ENCODE measurements at places on chromosomes 5 and 9.

GRCh38 chr9:22643541-22643940 is 196.9 kb downstream of the DMRTA1 start:
- no peak overlapping the region for H3K4me3 ChIP-seq
- no peaks in the 10 kb centered on the region for H3K27me3 ChIP-seq
- H3K36me3 ChIP-seq, result no peaks in the 10 kb centered on the region
- no peak overlapping the region for H3K27ac ChIP-seq
- no peak for DNase-seq

DNA sequence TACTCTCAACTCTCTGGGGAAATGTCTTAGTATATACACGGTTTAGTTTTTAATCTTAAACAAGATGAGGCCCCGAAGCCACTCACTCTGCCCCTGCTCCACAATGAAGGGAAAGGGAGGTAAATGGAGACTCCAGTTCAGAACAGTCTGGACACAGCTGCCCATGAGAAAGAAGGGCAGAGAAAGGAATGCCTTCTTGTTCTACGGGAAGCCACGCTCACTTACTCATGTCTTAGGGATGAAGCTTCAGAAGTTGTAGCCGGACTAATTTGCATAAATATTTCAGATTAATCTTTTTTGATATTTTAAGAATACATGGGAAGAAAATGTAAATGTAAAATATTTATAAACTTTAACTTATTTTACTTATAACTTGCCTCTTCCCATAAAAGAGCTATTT is 94.0 kb downstream of the COL23A1 start:
- no peak for DNase-seq
- H3K4me3 ChIP-seq, result no peak overlapping the region
- H3K27ac ChIP-seq, result no peak overlapping the region
- no peaks in the 10 kb centered on the region for H3K27me3 ChIP-seq
- no peaks in the 10 kb centered on the region for H3K36me3 ChIP-seq

GRCh38 chr5:143898381-143898780 is 86.4 kb downstream of the HMHB1 start:
- no peak overlapping the region for H3K27ac ChIP-seq
- no peaks in the 10 kb centered on the region for H3K36me3 ChIP-seq
- no peaks in the 10 kb centered on the region for H3K4me1 ChIP-seq
- no peaks in the 10 kb centered on the region for H3K27me3 ChIP-seq

GRCh38 chr5:40428126-40428525 is 251.6 kb upstream of the PTGER4 start:
- no peak for DNase-seq
- H3K4me3 ChIP-seq, result no peak overlapping the region
- no peak overlapping the region for H3K27ac ChIP-seq
- H3K36me3 ChIP-seq, result no peaks in the 10 kb centered on the region
- H3K27me3 ChIP-seq, result no peaks in the 10 kb centered on the region

DNA sequence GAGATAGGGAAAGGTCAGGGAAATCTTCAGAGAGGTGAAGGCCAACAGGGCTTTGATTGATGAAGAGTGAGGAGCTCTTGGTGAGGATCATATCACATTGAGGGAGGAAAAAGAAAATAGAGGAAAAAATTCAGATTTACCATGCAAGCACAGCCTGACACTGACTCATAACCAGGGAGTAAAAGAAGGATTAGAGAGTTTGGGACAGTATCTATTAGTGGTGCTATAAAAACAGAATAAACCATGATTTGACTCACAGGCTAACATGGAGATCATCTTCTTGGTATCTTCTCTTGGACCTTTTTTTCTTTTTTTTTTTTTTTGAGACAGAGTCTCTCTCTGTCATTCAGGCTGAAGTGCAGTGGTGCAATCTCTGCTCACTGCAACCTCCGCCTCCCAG is 44.4 kb downstream of the MUSK start:
- H3K4me1 ChIP-seq, result no peaks in the 10 kb centered on the region
- no peaks in the 10 kb centered on the region for H3K36me3 ChIP-seq
- H3K27ac ChIP-seq, result no peak overlapping the region
- no peaks in the 10 kb centered on the region for H3K27me3 ChIP-seq
- no peak for DNase-seq
- no peak overlapping the region for H3K4me3 ChIP-seq

- H3K27me3 ChIP-seq, result no peaks in the 10 kb centered on the region
- H3K27ac ChIP-seq, result no peak overlapping the region
- no peaks in the 10 kb centered on the region for H3K36me3 ChIP-seq
- no peak for DNase-seq
- no peaks in the 10 kb centered on the region for H3K4me1 ChIP-seq
These were observed 16.9 kb downstream of the ADAMTSL1 start for GRCh38 chr9:18490641-18491370.

- H3K4me3 ChIP-seq, result no peak overlapping the region
- H3K36me3 ChIP-seq, result no peaks in the 10 kb centered on the region
- no peaks in the 10 kb centered on the region for H3K4me1 ChIP-seq
- DNase-seq, result peak; percentile 95
These were observed 13.0 kb upstream of the LCN15 start for GRCh38 chr9:136777359-136777758.

GRCh38 chr9:114099669-114100270 is 678 bp upstream of the KIF12 start:
- no peak for DNase-seq
- H3K27me3 ChIP-seq, result no peaks in the 10 kb centered on the region
- H3K36me3 ChIP-seq, result peaks cover 1% of the 10 kb centered on the region

DNA sequence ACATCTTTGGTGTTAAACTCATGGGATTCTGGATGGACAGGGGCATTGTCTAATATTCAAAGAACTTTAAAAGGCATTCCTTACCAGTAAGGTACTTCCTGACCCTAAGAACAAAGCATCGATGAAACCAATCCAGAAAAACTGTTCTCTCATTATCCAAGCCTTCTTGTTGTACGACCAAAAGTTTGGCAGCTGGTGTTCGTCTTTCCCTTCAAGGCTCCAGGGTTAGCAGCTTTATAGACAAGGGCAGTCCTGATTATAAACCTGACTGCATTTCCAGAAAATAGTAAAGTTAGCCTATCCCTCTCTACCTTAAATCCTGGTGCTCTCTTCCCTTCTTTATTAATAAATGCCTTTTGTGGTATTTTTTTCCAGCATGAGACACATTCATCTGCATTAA is 149.4 kb upstream of the MRPS30 start:
- no peaks in the 10 kb centered on the region for H3K4me1 ChIP-seq
- H3K36me3 ChIP-seq, result no peaks in the 10 kb centered on the region
- H3K27me3 ChIP-seq, result no peaks in the 10 kb centered on the region
- no peak overlapping the region for H3K27ac ChIP-seq

DNA sequence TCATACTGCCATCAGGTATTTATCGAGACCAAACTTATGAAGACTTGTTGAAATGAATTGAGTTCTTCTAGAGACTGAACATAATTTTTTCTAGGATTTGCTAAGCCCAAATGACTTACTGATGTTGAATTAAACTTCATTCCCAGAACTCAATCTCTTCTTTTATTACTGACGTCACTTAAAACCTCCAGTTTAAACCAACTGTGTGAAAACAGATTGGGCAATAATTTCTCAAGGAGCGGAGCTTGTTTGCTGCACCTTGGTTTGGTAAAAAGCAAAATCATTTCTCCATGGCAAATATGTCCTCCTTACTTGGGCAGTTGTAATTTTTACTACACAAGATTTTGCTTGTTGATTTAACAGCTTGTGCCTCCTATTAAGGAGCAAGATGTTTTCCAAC is 37.4 kb downstream of the CFAP90 start:
- H3K4me3 ChIP-seq, result no peak overlapping the region
- no peaks in the 10 kb centered on the region for H3K4me1 ChIP-seq
- no peaks in the 10 kb centered on the region for H3K36me3 ChIP-seq

- H3K27ac ChIP-seq, result no peak overlapping the region
- no peaks in the 10 kb centered on the region for H3K4me1 ChIP-seq
- no peaks in the 10 kb centered on the region for H3K36me3 ChIP-seq
- H3K27me3 ChIP-seq, result no peaks in the 10 kb centered on the region
- no peak overlapping the region for H3K4me3 ChIP-seq
These were observed 45.9 kb upstream of the TLX3 start for GRCh38 chr5:171263181-171263580.

DNA sequence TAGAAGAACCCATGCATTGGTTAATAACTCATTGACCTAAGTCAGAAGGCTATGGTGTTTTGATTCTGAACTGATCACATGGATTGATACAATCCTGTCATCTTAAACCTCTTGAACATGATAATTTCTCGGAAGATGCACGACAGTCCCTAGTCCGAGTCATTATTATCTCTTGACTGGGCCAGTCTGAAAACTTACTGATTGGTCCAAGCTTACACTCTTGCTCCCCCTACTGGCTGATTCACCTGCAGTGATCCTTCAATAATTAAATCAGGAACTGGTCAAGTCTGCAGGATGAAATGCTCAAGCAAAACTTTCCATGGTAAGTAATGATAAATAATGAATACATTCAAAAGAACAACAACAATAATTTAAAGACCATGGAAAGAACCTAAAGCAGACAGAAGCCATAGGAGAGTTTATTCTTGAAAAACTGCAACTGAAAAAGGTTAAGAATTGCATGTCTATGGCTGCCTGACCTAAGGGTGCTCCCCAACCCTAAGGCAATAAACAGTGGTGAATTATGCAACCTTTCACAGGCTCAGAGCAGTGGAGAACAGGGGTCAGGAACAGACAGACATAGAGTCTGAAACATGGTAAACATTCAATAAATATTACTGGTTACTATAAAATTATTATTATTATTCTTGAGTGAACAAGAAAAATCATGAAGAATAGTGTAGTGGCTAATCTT is 79.3 kb downstream of the BRINP1 start:
- no peaks in the 10 kb centered on the region for H3K36me3 ChIP-seq
- H3K27ac ChIP-seq, result no peak overlapping the region
- no peak overlapping the region for H3K4me3 ChIP-seq
- H3K27me3 ChIP-seq, result no peaks in the 10 kb centered on the region
- no peaks in the 10 kb centered on the region for H3K4me1 ChIP-seq

- peaks cover 31% of the 10 kb centered on the region for H3K4me1 ChIP-seq
- H3K4me3 ChIP-seq, result no peak overlapping the region
- DNase-seq, result peak; percentile 76
- no peaks in the 10 kb centered on the region for H3K36me3 ChIP-seq
- no peaks in the 10 kb centered on the region for H3K27me3 ChIP-seq
These were observed 49.5 kb upstream of the DENND4C start for GRCh38 chr9:19180991-19181390.

DNA sequence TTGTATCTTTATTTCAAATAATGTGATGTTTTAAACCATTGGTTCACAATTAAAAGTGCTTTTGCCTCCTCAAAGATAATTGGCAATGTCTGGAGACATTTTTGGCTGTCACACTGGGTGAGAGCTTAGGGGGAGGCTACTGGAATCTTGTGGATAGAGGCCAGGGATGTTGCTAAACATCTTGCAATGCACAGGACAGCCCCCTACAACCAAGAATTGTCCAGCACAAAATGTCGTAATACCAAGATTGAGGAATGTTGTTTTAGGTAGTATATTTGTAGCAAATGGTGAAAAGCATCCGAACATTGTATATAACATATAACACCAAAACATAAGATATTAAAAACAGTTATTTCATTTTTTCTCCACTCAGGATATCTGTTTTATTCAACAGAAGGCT is 99.8 kb downstream of the SLC44A1 start:
- DNase-seq, result no peak

DNA sequence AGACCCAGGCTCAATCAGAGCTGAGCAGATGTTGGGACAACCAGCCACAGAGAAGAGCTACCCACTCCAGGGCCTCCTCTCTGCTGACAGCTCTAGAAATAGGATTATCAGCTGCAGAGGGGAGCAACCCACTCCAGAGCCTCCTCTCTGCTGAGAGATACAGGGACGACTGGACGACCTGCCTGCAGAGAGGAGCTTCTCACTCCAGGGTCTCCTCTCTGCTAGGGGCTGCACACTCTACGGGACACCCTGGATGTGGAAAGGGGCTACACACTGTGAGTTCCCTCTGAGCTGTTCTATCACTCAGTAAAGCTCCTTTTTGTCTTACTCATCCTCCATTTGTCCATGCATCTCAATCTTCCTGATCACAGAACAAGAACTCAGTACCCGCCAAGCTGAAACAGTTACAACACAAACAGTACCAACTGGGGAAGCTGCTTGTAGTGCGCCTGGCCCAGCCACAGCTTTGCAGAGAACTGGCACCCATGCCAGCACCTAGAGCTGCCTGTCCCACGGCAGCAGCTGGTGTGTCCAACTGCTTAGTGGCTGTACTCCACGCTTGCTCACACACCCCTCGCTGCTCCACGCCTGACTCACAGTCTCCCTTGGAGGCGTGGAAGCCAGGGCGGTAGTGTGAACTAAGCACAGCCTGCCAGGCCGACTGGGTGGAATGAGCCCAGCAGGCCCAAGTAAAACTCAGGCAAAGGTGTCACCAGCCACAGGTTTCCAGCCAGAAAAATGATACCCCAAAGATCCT is 56.8 kb downstream of the PRELID2 start:
- no peak overlapping the region for H3K4me3 ChIP-seq
- no peak overlapping the region for H3K27ac ChIP-seq
- no peaks in the 10 kb centered on the region for H3K27me3 ChIP-seq
- H3K36me3 ChIP-seq, result no peaks in the 10 kb centered on the region
- no peaks in the 10 kb centered on the region for H3K4me1 ChIP-seq

DNA sequence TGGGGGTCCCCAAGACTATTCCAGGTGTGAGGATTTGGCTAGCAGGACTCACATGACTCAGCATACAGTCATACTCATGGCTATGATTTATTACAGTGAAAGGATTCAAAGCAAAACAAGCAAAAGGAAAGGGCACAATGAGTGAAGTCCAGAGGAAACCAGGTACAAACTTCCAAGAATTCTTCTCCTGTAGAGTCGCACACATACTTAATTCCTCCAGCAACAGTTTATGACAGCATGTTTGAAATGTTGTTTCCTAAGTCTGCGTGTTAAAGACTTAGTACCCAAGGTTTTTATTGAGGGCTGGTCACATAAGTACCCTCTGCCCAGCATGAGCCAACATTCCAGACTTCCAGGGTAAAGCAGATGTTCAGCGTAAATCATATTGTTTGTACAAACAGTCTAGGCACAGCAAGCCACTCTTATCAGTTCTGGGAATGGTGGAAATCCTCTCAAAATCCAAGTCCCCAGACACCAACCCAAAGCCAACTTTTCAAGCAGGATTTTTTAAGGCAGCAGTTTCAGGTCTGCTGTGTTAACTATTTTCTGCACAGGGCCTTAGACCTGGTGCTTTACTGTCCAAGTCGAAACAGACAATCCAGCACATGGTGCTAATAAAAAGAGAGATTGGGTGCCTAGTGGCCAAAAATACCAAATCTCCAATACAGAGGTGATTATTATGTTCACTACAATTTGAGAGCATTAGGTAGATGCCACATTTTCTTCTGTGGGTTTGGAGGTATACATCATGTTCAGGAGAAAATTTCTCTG is 18.6 kb upstream of the RICTOR start:
- peaks cover 8% of the 10 kb centered on the region for H3K4me1 ChIP-seq
- no peaks in the 10 kb centered on the region for H3K27me3 ChIP-seq
- H3K4me3 ChIP-seq, result no peak overlapping the region
- no peaks in the 10 kb centered on the region for H3K36me3 ChIP-seq
- DNase-seq, result no peak

- DNase-seq, result no peak
- no peak overlapping the region for H3K27ac ChIP-seq
- peaks cover 2% of the 10 kb centered on the region for H3K4me1 ChIP-seq
- H3K27me3 ChIP-seq, result no peaks in the 10 kb centered on the region
- no peak overlapping the region for H3K4me3 ChIP-seq
These were observed 190.2 kb upstream of the NR3C1 start for GRCh38 chr5:143593723-143594122.
